A172 (cell line): ENCODE measurements at places on chromosomes 1 and 21. TPM values are rescaled to one million over a fixed set of nuclear protein-coding genes. Genes with fewer than 3 reads are reported as not detected.

GRCh38 chr1:225517697-225518096, 89.9 kb upstream of the LBR start:
- DNase-seq = no peak

Gene PLOD1
- 58.0 and 68.4 TPM in 2 replicates for total RNA-seq

Gene CFAP107
- total RNA-seq = not detected in 2 replicates

Gene PTCH2
- total RNA-seq = not detected in 2 replicates

Gene IL24
- not detected in 2 replicates for total RNA-seq
